Stimulated activated CD8-positive, alpha-beta memory T cell treated with anti-CD3 and anti-CD28 coated beads, Interleukin-15, amount 100 ng/mL, for 48 hours (primary cell): ENCODE measurements at places on chromosomes 3 and 15.

GRCh38 chr15:59751552-59752413 is 62.7 kb upstream of the BNIP2 start:
- no peak for DNase-seq

DNA sequence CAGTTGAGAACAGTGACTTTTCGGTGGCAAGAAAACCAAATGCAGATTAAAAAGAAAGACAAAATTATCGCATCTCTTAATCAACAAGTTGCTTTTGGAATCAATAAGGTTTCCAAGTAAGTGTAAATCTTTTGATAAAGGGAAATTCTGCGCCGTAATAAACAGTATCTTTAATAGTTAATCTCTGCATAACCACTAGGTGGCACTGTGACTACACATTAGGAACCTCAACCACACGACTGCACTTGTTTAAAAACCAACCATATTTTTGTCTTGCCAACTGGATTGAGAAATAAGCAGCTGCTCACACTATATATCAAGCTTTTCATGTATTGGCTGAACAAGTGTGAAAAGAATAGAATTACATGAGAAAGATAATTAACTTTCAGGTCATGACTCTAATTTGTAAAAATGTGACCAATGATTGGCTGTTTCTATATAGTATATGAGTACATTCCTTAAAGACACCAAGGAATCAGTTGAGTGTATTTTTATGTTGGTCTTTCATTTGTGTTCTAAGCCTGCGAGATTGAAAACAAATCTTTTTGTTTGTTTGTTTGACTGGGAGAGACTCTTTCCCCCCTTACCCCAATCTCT is 72.7 kb downstream of the DZIP3 start:
- no peak for DNase-seq

GRCh38 chr15:55958349-55958748 is 35.1 kb downstream of the NEDD4 start:
- no peak for DNase-seq

DNA sequence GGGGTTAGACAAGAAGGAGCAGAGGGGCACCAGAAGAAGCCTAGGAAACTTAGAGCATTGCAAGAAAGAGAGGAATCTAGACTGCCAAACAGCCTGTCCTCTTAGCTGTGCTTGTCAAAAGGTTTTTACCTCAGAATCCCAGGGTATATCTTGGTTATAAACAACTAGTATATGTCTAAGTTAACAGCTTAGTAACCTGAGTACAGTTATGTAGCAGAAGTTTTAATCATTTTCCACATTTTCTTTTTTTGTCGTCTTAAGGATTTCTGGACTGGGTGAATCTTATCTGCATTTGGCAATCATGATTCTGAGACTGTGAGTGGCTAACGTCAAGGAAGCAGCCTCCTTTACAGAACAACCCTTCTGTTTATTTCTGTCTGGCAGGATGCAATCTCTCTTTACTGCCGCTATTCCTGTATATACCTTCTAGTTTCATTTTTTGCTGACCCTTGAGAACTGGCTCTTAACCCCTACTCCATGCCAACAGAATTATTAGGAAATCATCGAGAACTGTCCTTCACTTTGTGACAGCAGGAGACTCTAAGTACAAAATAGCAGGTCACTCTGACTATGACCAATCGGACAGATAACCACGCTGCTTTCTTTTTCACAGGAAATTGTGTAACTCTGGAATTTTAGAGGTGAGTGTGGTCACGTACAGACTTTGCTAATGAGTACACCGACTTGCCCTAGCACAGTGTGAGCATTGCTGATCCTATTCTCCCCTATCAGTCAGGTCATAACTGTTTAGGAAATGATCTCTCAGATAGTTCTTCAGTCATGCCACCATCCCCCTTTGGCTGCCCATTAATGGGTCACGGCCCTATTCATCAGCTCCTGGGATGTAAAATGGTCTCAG is 3.3 kb upstream of the CP start:
- no peak for DNase-seq

DNA sequence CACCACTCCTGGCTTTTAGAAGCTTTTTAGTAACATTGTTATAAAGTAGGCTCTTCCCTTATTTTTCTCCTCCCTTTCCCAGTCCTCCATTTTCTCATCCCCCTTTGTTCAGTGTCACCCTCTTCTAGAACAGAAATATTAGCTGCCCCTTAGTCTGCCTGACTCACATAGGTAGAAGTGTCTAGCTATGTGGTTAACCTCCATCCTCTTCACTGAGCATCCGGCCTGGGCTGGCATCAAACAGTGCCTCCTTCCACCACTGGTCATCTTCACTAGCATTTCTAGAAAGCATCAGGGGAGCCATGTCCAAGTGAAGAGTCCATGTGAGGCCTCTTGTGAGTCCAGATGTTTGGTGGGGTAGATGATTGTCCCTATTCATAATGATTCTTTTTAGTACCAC is 70.0 kb upstream of the SKOR1 start:
- no peak for DNase-seq

GRCh38 chr3:134462331-134462941 is 23.3 kb downstream of the ANAPC13 start:
- DNase-seq = no peak

- DNase-seq = no peak
Measured at GRCh38 chr15:80536716-80537115, 132.5 kb downstream of the ARNT2 start.

DNA sequence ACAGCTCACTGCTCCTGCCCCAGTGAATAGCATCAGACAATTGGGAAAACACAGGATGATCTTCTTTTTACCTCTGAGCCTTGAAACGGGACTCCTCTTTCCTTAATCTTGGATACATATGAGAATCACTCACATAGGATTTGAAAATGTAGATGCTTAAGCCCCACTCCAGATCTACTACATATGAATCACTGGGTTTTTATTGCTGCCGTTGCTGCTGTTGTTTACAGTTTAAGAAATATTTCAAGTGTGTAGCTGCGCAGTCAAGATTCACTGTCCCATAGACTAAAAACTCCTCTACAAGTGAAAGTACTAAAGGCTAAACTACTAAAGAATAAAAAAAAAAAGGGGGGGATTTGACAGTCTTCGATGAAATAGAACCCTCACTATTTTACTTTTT is 765.9 kb downstream of the NTRK3 start:
- no peak for DNase-seq

DNA sequence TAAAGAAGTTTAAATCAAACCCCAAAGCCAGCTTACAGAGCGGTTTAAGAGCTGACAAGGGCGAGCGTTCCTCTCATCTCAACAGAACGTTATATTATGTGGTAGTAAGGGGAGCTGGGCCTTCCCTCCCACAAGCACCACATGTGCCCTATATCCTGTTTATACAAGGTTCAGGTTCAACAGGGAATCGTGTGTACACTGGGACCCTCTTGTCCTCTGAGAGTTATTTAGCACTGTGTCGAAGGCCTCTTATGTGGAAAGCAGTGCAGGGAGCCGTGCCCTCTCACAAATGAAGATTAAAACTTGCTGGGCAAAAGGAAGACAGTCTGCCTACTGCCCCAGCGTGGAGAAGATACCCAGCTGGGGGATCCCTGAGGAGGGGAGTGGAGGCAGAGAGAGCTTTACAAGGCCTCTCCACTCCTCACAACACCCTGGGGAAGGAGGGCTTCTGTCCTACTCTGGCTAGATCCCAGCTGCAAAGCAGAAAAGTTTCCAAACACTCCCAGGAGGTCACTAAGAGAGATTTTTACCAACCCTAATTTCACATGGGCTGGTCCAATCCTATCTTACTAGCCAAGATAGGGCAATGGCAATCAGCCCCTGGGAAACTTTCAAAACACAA is 2.9 kb downstream of the TLE3 start:
- no peak for DNase-seq

GRCh38 chr15:68414206-68414555 is 17.8 kb downstream of the ITGA11 start:
- no peak for DNase-seq

DNA sequence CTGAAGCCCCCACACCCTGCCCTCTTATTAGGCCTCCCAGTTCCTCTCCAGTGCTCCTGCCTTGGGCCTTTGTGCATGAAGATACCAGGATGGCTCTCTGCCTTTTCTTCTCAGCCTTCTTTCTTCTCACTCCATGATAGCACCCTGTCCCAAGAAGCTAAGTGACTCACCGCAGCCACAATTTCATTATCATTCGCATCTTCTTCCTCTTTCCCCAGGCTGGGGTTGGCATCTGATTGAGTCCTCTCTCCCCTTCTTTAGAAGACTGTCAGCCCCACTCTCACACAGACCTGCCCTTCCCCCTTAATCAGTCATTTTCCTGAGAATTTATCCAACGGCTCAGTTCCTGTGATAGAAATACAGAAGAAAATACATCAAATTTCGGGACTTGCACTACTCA is 102.0 kb downstream of the STAC start:
- DNase-seq = no peak

- peak; percentile 6 for DNase-seq
Measured at GRCh38 chr3:185308126-185308754, 54.4 kb upstream of the EHHADH start.

DNA sequence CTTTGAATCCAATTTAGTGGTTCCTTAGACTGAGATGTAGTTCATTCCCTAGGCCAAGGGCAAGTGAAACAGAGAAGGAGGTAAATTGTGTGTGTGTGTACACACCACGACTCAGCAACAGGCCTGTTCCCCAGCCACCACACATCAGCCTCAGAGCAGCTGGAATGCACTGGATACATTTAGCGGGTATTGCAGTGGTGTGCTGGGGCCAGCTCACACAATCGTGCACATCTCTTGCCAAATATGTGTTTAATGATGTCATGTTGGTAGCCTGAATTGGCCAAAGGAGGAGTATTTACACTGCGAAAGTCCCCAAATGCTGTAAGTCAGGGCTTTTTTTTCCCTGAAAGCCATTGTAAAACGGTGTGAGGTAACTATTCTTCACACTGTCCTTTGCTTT is 82.3 kb downstream of the RBPMS2 start:
- DNase-seq = no peak

- no peak for DNase-seq
Measured at GRCh38 chr15:49370782-49371181, 52.3 kb upstream of the FGF7 start.

DNA sequence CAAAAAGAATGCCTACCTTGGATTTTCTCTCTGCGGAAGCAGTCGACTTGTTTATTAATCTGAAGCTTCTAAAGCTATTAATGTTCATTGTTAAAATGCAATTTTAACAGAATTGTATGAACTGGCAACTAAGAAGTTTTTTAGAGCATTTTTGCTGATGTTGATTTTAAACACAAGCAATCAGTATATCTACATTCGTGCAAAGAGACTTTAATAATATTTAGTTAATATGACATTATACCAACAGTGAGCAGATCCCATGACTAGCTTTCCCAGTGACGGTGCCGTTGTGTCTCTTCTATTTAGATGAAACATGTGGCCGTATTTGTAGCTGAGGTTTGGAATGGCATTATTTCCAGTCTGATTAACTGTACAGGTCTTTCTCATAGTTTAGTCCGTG is 88.0 kb downstream of the PEX5L start:
- DNase-seq = no peak

- DNase-seq = no peak
Measured at GRCh38 chr3:99777708-99778107, 40.0 kb upstream of the CMSS1 start.

- DNase-seq = no peak
Measured at GRCh38 chr3:132071043-132071442, 36.2 kb upstream of the CPNE4 start.

DNA sequence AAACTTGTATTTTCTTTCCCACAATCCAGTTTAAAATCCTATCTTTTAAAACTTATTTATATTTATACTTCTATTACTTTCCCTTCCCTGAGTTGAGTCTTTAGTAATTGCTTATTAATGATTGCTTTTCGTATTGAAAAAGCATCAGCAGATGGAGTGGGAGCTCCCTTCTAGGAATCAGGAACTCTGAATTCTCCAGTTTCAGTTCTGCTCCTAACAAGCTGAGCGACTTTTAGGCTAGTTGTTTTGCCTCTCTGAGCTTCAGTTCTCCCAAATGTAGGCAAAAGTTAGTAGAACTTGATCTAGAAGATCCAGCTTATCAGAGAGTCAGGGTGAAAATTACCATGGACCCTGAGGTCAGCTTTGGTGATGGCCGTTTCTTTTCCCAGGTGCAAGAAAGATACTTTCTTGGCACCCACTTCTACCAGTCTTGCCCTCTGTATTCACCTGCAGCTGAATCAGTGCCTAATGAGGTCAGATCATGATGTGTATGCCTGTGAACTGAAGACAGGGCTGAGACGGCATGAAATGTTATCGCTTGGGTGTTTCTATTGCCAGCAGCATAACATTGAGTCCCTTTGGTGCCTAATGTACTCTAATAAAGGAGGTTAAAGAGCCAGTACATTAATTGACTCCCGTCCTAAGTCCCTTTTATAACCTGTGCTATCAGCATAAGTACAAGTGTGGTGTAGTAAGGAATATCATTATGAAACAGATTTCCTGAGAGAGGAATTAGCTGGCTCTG is 194.5 kb upstream of the TBC1D5 start:
- no peak for DNase-seq

- no peak for DNase-seq
Measured at GRCh38 chr3:195282961-195283360, 12.0 kb upstream of the XXYLT1 start.

GRCh38 chr3:27340534-27340933 is 28.6 kb downstream of the NEK10 start:
- DNase-seq = no peak

DNA sequence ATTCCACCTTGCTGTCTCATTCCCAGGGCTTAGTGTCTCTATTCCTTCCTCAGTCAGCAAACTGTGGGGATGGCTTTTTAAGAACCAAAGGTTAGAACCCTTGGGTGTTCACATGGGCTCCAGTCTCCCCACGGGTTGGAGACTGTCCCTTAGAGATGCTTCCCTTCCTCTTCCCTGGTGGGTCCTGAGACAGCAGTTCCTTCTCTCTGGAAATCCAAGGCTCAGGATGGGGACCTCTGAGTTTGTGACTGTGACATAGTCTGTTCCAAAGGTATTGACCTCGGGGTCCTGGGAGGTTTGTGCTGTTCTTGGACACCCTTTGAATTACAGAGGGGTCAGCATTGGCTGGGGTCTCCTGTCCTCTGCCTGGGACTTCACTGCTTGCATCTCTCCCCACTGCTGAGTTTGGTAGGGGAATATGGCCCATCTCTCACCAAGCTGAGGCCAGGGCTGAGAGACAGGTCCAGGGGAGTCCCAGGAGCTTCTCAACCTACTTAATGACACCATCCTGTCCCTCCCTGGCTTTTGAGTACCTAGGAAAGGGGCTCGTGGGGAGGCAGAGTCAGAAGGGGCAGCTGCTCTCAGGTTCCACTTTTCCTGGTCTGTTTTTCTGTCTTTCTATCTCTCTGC is 1.5 kb downstream of the GRM2 start:
- DNase-seq = no peak

- DNase-seq = no peak
Measured at GRCh38 chr3:153928851-153929250, 192.3 kb upstream of the ARHGEF26 start.

DNA sequence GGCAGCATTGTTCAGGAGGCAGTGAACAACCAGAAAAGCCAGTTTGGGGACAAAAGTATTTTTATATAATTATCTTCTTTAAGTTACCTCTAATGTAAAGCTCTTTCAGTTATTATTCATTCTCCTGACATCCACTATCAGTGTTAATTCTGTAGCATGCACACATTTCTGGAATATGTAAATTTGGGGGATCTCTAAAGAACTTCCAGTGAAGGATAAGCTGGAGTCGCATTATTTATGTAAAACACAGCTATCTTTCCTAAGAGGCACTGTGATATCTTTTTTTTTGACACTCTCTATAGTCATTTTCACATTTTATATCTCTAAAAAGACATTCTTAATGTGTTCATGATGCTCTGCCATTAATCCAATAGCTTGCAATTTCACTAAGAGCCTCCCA is 26.7 kb downstream of the SATB1 start:
- DNase-seq = no peak
